Activated naive CD4-positive, alpha-beta T cell treated with Interleukin-2 at 50 U/mL for 16 hours (primary cell): ENCODE measurements at places on chromosomes 4 and X.

DNA sequence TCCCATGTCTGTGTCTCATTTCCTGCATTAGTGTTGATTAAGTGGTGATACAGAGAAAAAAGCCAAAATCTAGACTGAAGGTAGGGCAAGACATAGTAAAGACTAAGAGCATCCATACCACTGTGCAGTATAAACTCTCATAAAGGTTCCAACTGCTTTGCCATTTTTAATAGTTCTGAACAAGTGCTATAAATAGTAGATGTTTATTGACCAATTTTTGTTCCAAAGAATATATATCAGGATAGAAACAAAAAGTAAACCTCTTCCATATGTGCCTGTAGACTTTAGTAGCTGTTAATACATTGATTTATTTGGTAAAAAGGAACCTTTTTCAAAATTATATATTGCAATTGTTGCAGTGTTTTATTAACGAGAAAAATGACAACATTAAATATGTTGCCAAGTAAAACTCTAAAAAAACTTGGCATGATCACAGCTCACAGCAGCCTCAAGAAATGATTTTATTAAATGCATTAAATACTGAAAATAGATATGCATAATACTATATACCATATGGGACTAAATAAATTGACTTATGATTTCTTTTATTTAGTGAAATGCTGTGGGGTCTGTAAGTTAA, 22.3 kb upstream of the AASDH start:
- no peak for DNase-seq

GRCh38 chrX:55389376-55389775, 62.6 kb upstream of the MAGEH1 start:
- DNase-seq: no peak

GRCh38 chrX:109936598-109936997, 66.3 kb upstream of the TMEM164 start:
- no peak for DNase-seq

- no peak for DNase-seq
Measured at GRCh38 chrX:115232933-115233496, 881 bp downstream of the LRCH2 start.

- DNase-seq: no peak
Measured at GRCh38 chrX:38379088-38379487, 26.7 kb downstream of the OTC start.

- no peak for DNase-seq
Measured at GRCh38 chrX:51435101-51435500, 61.3 kb downstream of the NUDT11 start.

- DNase-seq: no peak
Measured at GRCh38 chrX:110338935-110339334, 19.7 kb upstream of the RTL9 start.

GRCh38 chr4:152973629-152974467, 37.7 kb downstream of the FHDC1 start:
- DNase-seq: no peak

GRCh38 chr4:162341533-162341932, 177.7 kb upstream of the FSTL5 start:
- no peak for DNase-seq

- no peak for DNase-seq
Measured at GRCh38 chr4:3284734-3285557, 7.9 kb upstream of the RGS12 start.

DNA sequence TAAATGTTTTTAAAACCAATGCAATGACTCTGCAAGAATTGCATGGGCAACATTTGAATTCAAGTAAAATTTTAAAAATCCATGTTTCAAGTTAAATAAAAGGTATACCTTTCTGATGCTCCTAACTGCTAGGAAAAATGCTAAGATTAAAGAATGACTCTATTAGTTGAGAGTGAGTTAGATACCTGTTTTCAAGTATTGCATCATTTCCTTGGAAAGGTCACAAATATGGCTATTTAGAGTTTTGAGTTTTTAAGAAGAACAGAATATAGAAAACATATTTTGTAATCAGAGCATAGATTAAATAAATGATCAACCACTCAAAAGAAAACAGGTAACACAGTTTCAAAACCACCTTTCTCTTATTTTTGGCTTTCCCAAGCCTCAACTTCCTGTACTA, 18.3 kb upstream of the NPY2R start:
- no peak for DNase-seq

DNA sequence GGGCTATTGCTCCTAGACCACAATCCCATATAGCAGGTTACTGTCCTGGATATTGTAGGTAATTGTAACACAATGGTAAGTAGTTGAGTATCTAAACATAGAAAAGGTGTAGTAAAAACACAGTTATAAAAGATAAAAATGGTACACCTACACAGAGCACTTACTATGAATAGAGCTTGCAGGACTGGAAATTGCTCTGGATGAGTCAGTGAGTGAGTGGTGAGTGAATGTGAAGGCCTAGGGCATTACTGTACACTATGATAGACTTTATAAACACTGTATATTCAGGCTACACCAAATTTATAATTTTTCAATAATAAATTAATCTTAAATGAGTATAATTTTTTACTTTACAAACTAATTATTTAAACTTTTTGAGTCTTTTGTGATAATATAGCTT, 425.7 kb downstream of the PABPC4L start:
- DNase-seq: no peak

- DNase-seq: no peak
Measured at GRCh38 chrX:13463608-13464007, 105.8 kb upstream of the EGFL6 start.
